ENCODE measurements at places on chromosomes 12 and 14.

DNA sequence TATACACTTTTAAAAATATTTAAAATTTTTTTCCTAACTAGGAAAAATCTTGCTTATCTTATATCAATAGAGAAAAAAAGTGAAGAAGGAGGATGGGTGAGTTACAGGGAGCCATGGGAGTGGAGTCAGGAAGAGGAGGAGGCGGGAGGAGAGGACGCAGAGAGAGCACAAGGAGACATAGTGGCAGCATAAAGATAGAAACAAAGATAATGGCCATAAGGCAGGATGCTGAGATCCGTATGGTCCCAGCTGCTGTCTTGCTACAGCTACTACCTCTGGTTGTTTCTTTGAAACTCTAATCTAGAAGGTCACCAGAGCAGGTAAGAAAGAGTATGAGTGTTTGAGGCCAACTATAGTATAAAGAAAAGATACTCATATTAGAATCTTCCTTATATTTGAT, 2.6 kb upstream of the SOX5 start:
- no peak for DNase-seq

- no peak for DNase-seq
These were observed 42.3 kb upstream of the GLIPR1 start for GRCh38 chr12:75438059-75438754.

DNA sequence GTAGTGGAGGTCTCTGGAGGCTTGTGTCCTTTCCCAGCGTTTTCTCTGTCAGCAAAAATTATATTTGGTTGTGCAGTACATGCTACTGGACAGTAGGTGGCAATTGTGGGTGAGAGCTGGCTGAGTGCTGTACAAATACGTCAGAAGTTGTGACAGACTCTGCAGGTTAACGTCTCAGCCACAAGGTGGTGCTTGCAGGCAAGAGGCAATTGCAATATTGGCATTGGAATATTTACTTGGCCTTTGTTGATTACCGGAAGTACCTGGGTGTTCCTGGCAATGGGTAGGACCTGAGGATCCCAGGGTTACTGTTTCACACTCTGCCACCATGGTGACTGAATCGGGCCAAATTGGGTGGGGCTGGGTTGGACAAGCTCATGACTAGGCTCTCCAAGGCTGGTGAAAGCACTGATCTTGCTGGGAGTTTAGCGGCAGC, 333.9 kb upstream of the LMO3 start:
- no peak for DNase-seq

- DNase-seq: no peak
These were observed 78.4 kb upstream of the PARP11 start for GRCh38 chr12:3951380-3952135.

DNA sequence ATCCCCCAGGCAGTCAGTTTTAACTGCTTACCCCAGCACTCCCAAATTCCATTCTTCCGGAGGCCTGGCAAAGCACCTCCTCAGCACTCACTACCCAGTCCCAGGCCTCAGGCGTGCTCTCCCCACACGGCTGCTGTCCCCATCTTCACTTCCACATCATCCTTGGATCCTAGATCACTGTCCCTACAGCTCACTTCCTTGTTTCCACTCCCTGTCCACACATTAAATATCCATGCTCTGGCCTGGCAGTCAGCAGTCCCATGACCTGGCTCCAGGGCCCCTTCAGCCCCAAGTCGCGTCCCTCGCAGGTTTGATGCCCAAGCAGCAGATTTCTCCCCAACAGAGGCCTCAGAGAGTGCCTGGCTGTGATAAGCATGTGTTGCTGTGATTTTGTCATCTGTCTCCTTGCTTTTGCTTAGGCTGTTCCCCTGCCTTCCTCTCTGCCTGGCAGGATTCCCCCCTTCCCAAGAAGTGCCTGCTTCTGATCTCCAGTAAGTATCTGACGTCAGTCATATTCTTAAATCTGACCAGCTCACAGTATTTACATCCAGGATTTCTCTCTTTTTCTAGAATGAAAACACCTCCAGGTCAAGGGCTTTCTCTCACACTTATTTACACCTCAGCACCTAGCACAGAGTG, 241.7 kb downstream of the ZFP36L1 start:
- no peak for DNase-seq

- DNase-seq: no peak
These were observed 1134.6 kb downstream of the BCL11B start for GRCh38 chr14:98137131-98138025.

- no peak for DNase-seq
These were observed 615 bp downstream of the DDX51 start for GRCh38 chr12:132143336-132144071.

DNA sequence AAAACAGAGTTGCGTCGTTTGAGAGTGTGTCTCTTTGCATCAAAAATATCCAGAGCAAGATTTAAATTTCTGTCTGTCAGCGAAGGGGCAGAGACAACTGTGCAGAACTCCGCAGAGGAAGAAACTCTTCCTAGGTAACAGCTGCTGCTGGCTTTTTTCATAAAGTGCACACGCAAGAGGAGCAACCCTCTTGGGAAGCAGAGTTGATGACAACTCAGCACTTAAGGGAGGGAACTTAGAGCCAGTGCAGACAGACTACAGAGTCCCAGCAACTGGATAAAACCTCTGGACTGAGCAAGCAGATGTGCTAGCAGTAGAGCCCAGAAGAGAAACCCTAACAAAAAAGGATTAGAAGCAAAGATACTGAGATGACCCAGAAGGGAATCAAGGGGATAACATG, 337.1 kb downstream of the PCNX1 start:
- no peak for DNase-seq

GRCh38 chr12:96265836-96266235, 71.7 kb downstream of the ELK3 start:
- no peak for DNase-seq

DNA sequence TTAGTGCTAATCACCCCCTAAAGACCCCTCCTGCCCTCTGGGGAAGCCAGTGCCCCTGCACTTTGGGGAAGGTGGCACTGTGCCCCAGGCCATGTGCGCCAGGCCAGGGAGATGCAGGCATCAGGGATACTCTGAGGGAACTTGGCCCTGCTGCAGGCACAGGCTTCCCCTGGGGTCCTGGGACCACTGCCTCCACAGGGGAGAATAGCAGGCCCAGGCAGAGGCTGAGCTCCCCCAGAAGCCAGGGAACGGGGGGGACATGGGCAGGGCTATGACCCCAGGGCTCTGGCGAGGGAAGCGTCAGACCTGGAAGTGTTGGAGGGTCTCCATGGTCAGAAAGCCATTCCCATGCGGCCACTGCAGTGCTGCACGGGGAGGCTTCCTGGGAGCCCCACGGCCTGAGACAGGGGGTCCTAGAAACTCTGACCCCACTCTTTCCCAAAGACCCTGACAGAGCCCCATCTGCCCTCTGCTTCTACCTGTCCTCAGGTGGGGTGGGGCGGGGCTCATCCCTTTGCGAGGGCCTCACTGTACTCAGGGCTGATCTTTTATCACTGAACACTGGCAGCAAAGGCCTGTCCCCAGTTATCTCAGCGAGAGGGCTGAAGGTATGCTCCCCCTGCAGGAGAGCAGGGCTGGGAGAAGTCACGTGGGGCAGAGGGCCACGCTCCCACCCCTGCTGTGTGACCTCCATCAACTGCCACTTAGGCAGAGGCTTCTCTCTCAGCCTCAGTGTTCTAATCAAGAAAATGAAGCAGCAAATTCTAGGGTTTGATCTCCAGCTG, 160.0 kb downstream of the CALM1 start:
- DNase-seq: no peak

DNA sequence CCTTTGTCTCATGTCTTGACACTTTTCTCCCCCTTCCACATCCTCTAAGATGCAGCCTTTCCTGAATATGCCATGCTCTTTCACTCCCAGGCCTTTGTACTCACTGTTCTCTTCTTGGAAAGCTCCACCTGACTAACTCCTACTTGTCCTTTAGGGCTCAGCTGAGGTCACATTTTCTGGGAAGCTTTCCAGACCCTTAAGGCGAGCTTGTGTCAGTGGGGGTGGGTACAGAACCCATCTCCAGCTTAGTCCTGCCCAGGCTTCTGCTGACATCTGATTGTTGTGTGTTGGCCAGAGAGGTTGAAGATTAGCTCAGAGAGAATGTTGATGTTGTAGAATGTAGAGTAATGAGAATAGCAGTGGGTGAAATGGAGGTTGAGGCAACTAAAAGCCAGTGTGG, 2.9 kb upstream of the TSFM start:
- DNase-seq: no peak

GRCh38 chr14:101449114-101449513, 112.2 kb upstream of the DIO3 start:
- no peak for DNase-seq

All from DMS79 (cell line).